Cortex of kidney (tissue), 1 donor: ENCODE measurements at places on chromosomes 2 and 18.

- DNase-seq, result no peak
These were observed 509.7 kb upstream of the MYT1L start for GRCh38 chr2:2840681-2841300.

DNA sequence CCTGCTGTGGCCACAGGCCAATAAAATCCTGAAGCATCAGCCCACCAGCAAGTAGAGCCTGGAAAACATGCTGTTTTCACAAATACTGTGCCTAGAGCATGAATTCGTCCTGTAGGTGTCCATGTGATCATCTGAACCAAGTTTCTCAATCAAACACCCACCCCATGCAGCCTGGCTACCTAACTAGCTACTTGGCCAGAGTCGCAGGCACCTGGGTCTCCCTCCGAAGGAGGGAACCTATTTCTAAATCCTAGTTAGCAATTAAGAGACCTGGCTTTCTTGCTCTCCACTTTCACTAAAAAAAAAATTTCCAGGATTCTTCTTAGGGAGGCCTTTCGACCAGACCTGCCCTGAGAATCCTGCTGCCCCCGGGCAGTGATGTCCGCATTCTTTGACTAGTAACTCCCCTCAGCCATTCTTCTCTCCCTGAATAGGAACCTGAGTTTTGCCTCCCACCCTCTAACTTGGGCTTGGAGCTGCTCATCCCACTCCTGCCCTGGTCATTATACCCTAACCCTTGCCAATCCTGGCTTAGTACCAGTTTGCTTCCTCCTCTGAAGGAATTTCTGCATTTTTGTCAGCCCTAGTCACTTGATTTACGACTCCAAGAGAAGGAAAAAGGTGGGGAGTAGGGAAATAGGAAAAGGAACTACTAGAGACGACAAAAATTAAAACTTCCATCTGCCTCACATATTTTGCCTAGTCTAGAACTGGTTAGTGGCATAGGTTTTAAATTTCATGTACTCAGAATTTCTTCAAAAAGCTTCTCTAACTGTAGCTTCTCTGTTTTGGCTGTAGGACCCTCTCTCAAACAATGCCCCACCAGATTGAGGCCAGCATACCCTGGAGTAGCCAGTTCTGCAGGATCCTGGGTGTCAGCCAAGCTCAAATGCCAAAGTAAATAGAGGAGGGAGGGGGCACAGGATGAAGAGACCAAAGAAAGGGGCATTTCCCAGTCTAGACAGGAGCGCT is 25.4 kb upstream of the TANK start:
- DNase-seq, result no peak

DNA sequence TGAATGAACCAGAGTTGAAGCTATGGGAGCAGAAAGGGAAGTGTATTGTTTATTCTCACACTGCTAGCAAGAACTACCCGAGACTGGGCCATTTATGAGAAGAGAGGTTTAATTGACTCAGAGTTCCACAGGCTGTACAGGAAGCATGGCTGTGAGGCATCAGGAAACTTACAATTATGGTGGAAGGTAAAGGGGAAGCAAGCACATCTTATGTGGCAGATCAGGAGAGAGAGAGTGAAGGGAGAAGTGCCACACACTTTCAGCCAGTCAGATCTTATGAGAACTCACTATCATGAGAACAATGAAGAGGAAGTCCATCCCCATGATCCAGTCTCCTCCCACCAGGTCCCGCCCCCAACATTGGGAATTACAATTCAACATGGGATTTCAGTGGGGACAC is 383.2 kb upstream of the SLC14A2 start:
- DNase-seq, result no peak

DNA sequence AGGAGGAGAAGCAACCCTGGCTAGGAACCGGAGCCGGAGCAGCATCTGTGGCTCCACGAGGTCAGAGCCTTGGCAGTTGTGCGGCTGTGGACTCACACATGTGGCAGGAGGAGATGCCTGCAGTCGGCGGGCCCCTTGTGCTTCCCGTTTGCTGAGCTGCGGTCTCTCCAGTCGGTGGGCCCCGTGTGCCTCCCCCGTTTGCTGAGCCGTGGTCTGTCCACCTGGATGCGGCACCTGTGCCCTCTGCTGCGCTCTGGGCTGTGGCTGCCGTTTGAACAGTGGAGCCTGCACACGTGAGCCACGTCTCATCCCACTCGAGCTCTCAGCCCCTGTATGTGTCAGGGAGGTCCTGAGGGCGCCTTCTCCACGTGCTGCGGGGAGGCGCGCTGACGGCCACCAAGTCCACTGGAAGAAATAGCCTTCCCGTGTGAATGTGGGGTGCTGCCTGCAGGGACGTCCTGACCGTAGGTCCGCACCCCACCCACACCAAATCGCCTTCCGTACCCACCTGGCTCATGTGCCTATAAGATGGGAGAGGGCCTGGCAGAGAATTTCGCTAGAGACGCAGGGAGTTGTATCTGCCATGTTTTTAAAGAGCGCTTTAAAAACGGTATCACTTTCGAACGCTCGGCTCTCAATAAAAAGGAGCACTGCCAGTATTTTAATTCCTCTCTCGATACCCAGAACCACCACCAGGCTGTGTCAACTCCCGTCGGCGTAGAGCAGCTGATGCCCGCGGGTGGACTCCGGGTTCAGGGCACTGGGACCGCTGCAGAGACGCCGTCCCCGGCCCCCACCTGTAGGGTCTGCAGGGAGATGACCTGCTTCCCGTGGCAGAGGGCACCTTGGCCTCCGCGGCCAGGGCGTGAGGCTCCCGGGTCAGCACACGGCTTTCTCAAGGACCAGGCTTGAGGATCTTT is 117.0 kb downstream of the NFATC1 start:
- DNase-seq, result no peak

- DNase-seq, result no peak
These were observed 174.8 kb downstream of the PRPF40A start for GRCh38 chr2:152542337-152542994.

- DNase-seq, result no peak
These were observed 370 bp upstream of the ZNF804A start for GRCh38 chr2:184598002-184598315.

DNA sequence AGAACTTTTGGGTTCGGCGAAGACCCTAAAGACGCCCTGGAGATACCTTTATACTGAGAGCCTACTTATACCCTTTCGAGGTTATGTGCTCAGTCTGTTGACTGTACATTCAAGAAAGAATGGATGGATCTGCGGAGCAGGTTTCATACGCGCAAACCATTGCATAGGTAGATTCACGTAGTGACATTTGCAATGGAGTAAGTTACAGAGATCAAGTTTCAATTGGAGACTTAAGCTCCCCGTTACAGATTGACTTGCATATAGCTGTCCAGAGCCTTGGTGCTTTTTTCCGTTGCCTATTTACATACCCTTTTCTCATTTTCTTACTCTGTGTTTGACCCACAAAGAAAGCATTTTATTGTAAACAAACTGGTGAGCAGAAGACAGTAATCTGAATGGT is 923 bp downstream of the PSMD1 start:
- DNase-seq, result no peak

GRCh38 chr2:171522052-171522787 is at the start of gene CYBRD1:
Gene CYBRD1 (plus strand): TSS chr2:171522474. CDS start chr2:171522546, 72 bp downstream.
- no peak for DNase-seq

DNA sequence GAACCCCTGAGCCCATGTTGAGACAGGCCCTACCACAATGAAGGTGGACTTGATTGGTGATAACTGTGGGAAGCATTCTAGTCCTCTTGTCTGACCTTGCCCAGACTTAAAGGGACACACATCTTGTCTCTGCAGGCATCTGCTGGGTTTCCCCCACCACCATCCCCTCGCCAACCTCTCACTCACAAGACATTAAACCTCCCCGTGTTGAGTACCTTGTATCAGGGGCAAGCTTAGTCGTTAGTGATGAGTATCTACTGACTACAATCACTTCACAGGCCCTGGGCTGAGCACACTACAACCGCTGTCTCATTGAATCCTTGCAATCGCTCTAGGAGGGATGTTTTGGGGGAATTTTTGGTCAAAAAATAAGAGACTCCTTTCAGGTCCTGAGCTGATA is 86.0 kb downstream of the ICOS start:
- no peak for DNase-seq

GRCh38 chr18:26422472-26423162 is 125.7 kb downstream of the KCTD1 start:
- no peak for DNase-seq

- no peak for DNase-seq
These were observed 147.0 kb upstream of the KLHL14 start for GRCh38 chr18:32919799-32920198.

DNA sequence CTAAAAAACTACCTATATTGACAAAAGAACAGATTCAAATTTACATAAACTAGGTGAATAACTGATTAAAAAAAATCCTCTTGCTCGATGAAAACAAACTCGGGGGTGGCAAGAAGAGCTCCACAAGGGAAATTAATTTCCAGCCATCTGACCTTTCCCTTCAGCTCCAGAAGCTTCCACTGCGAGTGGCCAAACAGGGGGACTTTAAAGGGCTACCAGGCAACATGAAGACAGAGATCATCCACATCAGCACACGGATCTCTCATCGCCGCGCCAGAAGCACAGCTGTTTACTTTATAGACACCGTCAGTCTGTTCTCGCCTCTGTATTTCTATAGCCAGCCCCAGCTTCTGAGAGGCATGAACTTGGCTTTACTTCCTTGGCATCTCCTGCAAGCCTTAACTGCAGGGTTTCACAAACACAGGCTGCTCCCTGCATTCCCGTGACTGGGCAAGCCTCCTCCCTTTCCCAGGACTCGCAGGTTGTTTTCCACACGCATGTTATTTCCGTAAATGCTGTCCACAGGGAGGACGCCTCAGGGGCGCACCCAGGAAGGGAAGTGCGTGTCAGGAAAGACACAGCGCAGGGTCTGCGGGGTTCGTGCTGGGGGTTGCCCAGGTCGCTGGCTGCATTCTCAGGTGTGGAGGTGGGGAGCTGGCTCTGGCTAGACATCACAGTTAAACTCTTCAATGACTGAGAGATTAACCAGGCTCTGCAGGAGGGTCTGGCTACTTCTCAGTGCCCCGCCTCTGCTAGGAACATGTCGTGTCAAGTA is 85.0 kb downstream of the USP40 start:
- no peak for DNase-seq

DNA sequence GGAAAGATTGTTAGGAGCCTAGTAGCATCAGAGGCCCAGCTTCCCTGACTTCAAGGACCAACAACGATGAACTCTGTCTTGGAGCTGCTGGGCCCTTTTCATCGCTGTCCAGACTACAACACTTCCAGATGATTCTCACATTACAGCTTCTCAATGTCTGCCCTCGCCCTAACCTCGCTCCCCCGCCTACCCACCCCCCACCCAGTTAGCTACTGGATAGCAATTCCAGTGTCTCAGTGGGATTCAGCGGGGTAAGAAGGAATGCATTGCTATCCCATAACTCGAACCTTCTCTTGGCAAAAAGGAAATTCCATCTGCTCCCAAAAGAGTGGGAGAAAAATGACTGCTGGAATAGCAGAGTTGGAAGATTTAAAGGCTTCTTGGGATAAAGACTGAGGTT is 65.0 kb downstream of the RPL37A start:
- DNase-seq, result no peak

DNA sequence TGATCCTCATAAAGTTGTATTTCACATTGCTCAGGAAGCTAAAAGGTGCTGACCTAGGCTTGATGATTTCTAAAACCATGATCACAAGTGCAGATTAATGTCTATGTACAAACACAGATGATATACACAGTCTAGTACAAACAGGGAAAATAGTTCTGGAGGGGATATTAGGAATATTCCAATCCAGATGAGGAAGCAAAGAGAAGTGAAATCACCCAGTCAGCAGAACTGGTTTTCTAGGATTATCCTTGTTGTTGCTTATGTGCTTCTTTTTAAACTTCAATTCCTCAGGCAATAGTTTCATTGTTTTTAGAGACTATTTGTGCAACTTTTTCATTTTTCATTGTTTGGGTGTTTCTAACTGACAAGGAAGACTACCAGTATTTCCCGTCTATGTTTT is 4.7 kb downstream of the IL1A start:
- no peak for DNase-seq

DNA sequence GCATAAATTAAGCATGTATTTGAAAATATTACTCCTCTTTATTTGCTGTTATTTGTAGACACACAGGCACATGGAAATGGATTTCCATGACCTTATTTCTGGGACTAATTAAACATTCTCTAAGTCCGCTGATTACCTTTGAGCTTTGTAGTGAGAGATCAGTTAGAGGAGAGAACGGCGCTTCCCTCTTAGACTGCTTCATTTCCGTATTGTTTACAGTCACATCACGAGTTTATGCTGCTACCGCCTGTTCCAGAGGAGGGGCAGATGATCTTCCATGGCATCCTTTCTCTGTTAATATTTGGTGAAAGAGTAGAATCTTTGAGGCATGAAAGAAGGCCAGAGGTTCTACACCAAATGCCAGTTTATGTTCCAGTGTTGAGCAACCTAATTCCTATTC is 404.4 kb downstream of the TRIB2 start:
- DNase-seq, result no peak

DNA sequence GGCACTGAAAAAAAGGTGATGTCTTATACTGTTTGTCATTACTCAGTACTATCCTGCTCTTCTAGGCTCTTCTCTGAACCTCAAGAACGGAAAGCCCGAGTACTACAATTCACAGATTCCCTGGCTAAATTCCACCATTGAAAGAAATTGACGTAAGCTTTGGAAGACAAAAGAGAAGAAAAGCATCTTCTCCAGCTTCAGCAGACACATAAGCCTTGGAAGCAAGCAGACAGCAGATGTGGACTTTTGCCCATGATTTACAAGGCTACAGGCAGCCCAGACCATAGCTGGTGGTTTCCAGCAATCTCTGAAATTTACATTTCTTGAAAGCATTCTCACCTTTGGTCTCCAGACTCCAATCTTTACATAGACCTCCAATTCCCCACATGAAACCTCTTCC is 289.0 kb downstream of the C1D start:
- DNase-seq, result no peak

DNA sequence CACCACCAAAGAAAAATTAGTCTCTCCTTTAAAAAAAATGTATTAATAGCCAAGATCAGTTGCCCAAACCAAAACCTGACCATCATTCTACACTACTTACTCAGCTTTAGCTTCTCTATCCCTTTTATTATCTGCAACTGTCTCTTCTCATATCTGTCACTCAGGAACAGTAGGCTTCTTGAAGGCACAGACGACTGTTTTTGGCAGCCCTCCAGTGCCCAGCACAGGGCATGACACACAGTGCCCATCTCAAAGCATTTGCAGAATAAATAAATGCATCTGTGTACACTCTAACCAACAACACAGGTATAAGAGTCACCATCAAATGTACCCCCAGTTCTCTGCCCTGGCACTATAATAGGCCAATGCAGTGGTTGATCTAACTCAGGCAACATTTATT is 117.2 kb downstream of the UXS1 start:
- no peak for DNase-seq

- DNase-seq, result no peak
These were observed 57.0 kb upstream of the CD226 start for GRCh38 chr18:70004696-70005095.

DNA sequence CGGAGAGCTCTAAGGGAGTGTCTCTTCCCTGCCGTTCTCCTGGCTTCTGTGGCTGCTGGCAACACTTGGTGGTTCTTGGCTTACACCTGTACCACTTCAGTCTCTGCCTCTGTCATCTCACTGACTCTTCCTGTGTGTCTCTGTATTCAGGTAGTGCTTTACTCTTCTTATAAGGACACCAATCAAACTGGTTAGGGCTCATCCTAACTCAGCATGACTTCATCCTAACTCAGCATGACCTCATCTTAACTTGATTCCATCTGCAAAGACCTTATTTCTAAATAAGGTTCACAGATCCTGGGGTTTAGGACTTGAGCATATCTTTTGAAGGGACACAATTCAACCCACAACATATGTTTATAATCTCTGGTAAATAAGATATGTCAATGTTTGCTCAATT is 51.6 kb upstream of the DSEL start:
- no peak for DNase-seq

- no peak for DNase-seq
These were observed 123.2 kb downstream of the DYSF start for GRCh38 chr2:71576541-71576940.
